NCI-H446 (cell line): ENCODE measurements at places on chromosomes 1 and 21.

GRCh38 chr1:244030481-244031040 lies 20.5 kb upstream of the ZBTB18 start:
- no peak for DNase-seq

- no peak for DNase-seq
Observed at GRCh38 chr1:186456729-186457255, 4.1 kb downstream of the PDC start.

DNA sequence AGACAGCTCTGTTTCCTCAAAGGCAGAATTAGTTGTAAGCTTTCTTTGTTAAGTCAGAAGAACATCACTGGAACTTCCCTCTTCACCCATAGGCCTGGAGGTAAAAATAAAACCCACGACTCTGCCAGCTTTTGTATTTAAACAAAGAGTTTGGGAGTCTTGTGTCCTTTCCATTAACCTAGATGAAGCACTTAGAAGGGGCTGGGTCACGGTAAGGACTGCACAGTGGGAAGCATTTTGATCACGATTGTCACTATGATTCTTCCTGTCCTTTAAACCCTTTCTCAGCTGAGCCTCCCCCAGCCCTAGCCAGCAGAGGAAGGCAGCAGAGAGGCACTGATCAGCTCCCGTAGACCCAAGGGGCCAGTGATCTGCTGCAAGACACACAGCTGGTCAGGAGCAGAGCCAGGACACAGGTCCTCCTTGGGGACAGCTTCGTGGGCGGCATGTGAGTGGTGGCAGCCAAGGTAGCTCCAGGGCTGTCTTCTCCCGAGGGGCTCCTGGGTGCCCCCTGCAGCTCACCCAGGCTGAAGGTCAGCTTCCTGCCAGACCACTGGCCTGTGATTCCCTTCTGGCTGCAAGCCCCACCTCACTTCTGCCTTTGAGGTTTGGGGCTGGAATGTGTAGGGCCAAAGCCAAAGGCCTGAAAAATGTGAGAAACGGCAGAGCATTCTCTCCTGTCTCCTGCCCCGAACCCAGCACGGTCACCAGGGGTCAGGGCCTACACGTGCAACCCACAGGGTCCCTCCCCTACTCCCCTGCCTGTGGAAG lies 4.0 kb upstream of the LAPTM5 start:
- DNase-seq: no peak

GRCh38 chr1:179706339-179706941 lies 36.7 kb upstream of the FAM163A start:
- DNase-seq: peak; percentile 73

DNA sequence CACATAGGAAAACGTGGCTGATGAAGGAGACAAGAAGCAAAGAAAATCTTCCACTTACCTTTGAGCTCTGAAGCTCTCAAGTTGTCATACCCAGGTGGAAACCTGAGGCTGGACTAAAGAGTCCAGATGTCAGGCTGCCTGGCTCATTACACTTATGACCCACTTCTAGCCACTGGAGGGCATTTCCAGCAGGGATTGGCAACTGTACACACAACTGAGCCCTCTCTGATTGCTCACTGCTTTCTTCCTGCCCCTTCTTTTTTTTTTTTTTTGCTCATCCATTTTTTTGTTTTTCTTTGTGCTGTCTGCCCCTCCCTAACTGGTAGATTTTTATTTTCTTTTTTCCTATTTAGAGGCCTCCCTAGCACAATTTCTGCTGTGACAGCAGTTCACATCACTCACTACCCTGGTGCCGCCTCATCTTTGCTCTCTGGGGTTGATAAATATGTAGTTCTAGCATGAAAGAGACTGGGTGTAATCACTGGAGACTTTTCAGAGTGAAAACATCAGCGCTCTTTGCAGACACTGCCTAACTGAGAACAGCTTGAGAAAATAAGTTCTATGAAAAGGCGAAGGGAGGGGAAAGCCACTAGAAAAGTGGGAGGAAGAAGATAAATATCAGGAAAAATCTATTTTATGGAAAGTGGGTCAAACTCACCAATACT lies 334.5 kb downstream of the NUF2 start:
- no peak for DNase-seq

DNA sequence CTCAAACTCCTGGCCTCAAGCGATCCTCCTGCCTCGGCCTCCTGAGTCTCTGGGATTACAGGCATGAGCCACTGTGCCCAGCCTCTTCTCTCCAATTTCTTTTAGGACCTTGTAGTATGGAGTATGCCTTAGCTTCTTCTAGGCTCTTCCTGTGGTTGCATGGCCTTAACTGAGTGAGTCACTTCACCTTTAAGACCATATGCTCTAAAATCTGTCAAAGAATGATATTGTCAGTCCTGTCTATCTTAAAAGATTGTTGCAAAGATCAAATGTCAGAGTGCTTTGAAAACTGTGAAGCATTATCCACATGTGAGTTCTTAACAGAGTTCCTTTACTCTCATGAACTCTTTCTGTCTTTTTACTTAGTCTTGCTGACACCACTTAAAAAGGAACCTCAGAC lies 37.2 kb downstream of the ATP2B4 start:
- no peak for DNase-seq

DNA sequence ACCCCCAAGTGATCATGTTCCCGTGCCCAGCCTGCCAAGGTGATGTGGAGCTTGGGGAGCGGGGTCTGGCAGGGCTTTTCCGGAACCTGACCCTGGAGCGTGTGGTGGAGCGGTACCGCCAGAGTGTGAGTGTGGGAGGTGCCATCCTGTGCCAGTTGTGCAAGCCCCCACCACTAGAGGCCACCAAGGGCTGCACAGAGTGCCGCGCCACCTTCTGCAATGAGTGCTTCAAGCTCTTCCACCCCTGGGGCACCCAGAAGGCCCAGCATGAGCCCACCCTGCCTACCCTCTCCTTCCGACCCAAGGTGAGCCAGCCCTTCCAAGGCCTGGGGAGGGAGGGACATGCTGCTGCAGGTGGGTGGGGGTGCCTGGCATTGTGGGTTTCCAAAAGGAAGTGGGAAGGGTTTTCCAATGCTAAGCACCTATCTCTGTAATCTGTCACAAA lies 2.3 kb downstream of the TRIM46 start:
- DNase-seq: no peak

DNA sequence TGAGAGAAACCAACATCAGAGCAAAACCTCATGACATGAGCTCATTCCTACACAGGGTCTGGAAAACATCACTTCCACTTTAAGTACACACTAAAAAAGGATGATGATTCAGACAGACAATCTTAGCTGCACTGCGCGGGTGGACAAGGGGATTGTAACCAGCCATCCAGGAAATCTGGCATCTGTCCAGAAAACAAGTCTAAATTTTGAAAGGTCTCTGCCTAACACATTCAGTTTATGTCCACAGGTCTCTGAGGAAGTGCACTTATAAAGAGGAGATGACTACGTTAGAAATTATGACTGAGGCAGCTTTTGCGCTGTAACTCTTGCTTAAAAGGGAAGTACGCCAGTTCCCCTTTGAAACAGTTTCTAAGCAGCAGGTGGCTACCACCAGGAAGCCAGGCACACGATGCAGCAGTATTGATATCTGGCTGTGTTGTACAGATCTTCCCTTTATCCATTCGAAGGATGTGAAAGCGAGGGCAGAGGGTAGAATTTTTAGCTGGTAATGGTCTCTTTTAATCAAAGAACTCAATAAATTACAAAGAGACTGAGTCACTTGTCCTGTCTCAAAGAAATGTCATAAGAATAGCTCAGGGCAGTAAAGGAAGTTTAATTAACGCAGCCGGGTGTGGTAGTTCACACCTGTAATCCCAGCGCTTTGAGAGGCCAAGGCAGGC lies 128.0 kb downstream of the SETD4 start:
- DNase-seq: no peak
